Neural crest cell (in vitro differentiated cells): ENCODE measurements at places on chromosomes 16 and 17. TPM values are rescaled to one million over a fixed set of nuclear protein-coding genes. Genes with fewer than 3 reads are reported as not detected.

DNA sequence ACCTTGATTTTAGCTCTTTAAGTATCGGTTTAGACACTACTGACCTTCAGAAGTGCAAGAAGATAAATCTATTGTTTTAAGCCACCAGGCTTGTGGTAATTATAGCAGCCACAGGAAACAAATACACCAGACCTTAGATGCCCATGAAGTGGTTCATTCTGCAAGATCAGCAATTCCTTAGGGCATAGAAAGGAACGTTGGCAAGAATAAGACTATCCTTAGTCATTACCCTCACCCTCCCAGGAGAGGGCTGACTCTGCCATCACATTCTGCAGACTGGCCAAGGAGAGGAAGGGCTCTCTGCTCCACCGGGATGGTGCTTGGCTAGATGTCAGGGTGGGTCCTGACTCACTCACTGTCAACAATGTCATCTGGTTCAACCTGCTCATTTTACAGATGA is 14.1 kb upstream of the NDEL1 start:
- peaks cover 38% of the 10 kb centered on the region for H3K27me3 ChIP-seq
- H3K4me3 ChIP-seq = no peak overlapping the region
- peaks cover 15% of the 10 kb centered on the region for H3K4me1 ChIP-seq
- no peaks in the 10 kb centered on the region for H3K36me3 ChIP-seq
- no peak overlapping the region for H3K27ac ChIP-seq

- H3K4me3 ChIP-seq = no peak overlapping the region
- no peaks in the 10 kb centered on the region for H3K36me3 ChIP-seq
- no peak for DNase-seq
- no peaks in the 10 kb centered on the region for H3K27me3 ChIP-seq
- no peak overlapping the region for H3K27ac ChIP-seq
Measured at GRCh38 chr17:59373882-59374495, 42.5 kb downstream of the YPEL2 start.

DNA sequence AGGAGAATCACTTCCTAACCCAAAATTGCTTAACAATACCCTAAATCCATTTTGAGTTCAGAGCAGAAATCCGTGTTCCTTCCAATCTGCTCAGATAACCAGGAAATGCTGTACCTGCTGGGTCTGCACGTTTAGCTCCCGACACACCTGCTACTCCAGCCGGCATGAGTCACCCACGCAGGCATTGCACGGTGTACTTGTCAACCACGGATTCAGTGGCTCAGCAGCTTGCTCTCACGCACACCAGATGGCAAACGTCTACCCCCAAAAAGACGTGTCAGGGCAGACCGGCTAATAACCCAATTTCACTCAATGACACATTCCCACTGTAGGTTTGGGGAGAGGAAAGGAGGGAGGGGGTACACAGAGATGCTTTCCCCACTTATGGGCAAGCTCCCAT is 468.1 kb downstream of the SOX9 start:
- DNase-seq = no peak
- H3K4me3 ChIP-seq = peak overlapping the region; percentile 63
- H3K4me1 ChIP-seq = peaks cover 38% of the 10 kb centered on the region
- H3K27me3 ChIP-seq = peaks cover 57% of the 10 kb centered on the region
- no peak overlapping the region for H3K27ac ChIP-seq

GRCh38 chr17:15354256-15354655 is 12.9 kb upstream of the TEKT3 start:
- no peaks in the 10 kb centered on the region for H3K4me1 ChIP-seq
- no peak for DNase-seq
- H3K36me3 ChIP-seq = no peaks in the 10 kb centered on the region
- H3K4me3 ChIP-seq = no peak overlapping the region
- H3K27me3 ChIP-seq = no peaks in the 10 kb centered on the region
- no peak overlapping the region for H3K27ac ChIP-seq

Gene GLG1
- total RNA-seq = 114 and 117 TPM in 2 replicates

Gene NEK8
- 6.2 and 6.3 TPM in 2 replicates for total RNA-seq

GRCh38 chr16:57277586-57277985 is 6.9 kb downstream of the PLLP start:
- H3K4me1 ChIP-seq = peaks cover 4% of the 10 kb centered on the region
- peaks cover 15% of the 10 kb centered on the region for H3K27me3 ChIP-seq
- H3K27ac ChIP-seq = no peak overlapping the region
- H3K4me3 ChIP-seq = no peak overlapping the region

Gene B9D1
- total RNA-seq = 15.4 and 17.9 TPM in 2 replicates
